ENCODE measurements at places on chromosomes 3 and 15.
A peak's percentile ranks its signal among the peaks of the same experiment; 100 is the strongest.

DNA sequence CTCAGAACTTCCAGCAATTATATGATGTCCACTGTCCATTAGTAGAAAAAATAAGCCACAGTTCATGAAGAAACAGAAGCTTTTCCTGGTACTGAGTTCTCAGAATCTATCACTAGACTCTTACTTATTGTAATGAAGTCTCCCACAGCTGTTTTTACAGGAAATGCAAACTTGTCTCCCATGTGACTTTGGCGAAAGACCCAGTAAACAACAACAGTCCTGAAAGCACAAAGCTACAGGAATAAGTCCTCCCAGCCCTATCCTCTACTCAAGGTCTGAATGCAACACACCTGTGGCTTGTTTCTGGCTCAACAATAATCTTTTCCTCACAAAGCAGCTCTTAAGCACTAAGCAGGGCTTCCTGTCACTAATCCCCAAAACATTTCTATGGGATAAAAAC is 55.9 kb downstream of the EOMES start:
- no peak for DNase-seq

DNA sequence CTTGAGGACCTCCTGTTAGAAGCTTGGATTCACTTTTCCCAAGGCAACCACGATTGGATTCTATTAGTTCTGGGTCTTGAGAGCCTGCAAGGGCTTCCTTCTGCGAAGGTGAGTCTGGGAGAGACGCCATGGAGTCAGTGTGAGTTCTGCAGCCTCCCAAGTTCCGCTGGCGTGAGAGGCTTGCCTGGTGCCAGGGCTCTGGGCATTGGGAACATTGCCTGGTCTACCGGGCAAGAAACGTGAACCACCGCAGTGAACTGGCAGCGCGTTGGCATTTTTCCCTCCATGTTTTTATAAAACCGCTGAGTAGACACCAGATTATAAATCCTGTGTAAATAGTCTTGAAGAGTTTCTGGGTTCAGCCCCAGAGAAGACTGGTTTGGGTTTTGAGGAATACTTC is 160.9 kb downstream of the IGF1R start:
- no peak for DNase-seq

DNA sequence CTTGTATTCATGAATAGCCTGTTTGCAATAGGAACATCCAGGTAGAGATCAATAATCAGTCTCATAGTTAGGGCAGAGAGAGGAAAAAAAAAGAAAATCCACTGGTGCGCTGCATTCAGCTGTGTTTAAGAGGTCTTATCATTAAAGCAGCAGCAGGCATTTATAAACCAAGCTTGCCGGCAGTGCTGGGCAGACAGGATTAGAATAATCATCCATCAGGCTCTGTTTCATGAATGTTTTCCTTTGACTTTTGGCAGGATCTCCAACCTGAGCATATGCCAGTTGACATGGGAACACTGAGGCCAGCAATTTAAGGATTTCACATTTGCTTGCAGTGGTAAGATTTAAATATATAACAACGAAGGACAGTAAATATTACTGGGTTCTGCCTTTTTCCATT is 305.2 kb upstream of the SEMA6D start:
- peak; percentile 72 for DNase-seq

- DNase-seq: no peak
Measured at GRCh38 chr3:129617381-129618185, 11.1 kb upstream of the PLXND1 start.

GRCh38 chr3:59425371-59425770 is 375.5 kb upstream of the CFAP20DC start:
- no peak for DNase-seq

DNA sequence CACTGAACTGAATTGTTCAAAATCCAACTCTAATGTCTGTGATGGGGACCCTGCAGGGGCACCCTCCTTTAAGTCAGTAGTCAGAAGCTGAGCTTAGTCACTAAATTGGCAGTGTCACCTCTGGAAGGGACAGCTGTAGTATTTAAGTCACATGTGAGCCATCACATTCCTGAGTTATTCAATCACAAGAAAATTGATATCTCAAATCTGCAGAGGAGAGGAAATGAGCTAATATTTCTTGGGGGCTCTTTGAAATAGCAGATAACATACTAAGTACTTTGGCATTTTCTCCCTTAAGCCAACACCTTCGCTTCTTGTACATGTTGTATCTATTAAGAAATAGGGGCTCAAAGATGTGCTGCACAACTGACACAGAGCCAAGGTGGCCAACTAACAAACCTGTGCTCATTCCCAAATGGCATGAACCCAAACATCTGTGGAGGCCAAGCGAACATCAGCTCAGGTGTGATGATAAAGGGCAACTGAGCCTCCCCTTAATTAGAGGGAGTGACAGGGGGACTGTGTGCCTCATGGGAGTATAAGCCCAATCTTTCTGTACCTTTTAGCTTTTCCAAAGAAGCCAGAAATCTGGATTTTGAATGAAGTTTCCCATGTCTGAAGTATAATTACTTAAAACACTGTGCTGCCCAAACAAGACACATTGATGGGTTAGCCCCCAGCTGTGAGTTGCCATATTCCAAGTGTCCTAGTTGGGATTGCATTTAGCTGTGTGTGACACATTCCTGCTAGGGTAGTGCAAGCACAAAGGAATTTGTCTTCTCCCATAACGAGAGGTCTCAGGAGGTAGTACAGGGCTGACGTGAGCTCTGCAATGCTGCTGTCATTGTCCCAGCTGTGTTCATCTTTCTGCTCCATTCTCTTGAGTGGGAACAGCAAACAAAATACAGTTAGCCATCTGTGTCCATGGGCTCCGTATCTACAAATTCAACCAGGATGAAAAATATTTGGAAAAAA is 63.3 kb downstream of the ABHD5 start:
- no peak for DNase-seq

- no peak for DNase-seq
Measured at GRCh38 chr3:147940405-147941193, 531.4 kb downstream of the ZIC1 start.

GRCh38 chr3:66456711-66457173 is 44.1 kb downstream of the LRIG1 start:
- DNase-seq: no peak

GRCh38 chr3:13670292-13670691 is 121.4 kb downstream of the FBLN2 start:
- DNase-seq: no peak

DNA sequence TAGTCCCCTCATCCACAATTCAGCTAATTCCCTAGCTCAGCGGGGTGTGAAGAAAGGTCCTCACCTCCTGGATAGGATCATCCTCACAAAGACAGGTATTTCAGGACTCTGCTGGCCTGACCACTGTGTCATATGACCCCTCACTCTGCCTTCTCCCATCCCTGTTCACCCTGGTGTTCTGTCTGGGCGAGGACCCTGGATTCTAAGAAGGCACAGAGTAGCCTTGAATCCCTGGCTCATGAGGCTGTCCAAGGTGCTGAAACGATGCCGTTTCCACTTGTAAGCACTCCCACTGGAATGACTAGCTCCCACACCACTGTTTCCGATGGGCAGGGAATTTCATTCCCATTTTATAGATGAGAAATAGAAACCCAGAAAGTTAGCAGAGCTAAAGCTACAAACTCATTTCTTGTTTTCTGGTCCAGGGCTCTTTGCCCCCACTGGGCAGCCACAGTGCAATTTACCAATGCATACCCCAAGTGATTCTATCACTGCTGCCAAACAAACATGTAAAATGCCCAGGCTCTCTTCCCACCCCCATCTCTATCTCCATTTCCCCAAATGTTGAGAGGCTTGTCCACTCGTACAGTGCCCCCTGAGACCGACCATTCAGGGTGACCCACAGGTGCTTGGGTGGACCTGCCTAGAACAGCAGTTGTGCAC is 83.2 kb downstream of the RAB11A start:
- DNase-seq: no peak

DNA sequence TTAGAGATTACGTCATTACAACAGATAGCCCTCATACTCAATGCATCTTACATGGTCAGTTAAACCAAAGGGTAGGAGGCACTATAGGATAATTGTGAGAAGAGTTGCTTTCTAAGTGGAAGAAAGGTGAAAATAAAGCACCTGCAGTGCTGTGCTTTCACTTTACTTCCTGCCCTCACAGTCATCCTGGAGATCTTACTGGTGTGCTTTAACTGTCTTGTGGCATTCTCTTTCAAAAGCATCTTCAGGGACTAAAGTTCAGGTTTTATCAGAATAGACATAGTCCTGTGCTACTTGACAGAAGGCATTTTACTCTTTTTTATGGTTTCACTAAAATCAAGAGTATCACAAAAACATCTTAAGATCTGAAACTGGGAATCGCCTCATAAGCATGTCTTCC is 286.6 kb downstream of the ZBTB20 start:
- no peak for DNase-seq

DNA sequence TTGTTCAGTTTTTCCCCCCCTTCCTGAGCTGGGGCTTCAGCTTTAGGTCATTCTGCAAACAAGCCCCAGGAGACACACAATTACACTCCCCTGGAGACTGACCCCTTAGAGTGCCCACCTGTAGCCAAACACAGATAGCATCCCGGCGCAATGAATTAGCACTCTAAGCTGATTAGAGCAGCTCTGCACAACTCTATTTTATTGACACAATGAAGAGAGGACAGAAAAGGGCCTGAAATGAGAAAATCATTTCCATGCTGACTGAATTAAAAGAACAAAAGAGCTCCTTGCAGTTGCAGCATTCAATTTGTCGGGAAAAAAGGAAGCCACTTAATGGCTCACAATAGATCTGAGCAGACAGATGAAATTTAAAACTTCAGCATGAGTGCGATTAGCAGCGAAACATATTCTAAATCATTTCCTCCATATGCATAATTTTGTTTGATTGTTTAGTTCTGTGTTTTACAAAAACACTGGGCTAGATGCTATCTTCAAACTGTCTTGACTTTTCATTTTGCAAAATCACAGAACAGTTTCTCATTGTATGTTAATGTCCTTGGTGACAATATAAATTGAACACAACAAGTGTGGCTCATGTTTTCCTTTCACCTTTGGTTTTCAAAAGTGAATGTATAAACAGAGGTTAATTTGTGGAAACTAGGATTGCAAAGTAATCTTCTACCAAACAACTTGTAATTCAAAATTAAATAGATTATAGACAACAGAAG is 308.6 kb downstream of the MECOM start:
- no peak for DNase-seq

DNA sequence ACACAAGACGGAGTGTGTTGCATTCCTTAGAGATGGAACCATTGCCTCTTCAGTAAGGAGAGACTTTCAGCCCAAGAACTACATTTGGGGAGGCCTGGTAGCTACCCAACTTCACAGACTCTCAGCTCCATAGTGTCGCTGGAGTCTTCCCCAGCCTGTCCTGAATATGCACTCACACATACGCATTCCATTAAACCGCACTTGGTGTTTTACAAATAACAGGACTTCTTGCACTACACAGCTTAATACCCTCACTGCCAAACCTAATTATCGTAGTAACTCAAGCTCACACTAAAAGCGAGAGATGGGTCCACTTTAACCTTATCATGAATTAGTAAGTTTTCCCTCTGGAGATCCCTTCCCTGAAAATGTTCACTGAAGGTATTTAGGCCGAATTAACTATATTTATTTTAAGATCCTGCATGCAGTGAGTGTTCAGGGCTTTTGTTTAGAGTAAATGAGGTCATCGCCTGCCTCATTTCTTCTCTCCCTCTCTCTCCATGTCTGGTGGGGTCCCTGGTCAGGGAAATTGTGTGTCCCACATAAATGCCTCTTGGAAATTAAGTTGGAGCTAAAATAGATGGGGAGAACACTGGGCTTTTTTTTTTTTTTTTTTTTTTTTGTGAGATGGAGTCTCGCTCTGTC is 171.9 kb downstream of the FAM43A start:
- DNase-seq: no peak

DNA sequence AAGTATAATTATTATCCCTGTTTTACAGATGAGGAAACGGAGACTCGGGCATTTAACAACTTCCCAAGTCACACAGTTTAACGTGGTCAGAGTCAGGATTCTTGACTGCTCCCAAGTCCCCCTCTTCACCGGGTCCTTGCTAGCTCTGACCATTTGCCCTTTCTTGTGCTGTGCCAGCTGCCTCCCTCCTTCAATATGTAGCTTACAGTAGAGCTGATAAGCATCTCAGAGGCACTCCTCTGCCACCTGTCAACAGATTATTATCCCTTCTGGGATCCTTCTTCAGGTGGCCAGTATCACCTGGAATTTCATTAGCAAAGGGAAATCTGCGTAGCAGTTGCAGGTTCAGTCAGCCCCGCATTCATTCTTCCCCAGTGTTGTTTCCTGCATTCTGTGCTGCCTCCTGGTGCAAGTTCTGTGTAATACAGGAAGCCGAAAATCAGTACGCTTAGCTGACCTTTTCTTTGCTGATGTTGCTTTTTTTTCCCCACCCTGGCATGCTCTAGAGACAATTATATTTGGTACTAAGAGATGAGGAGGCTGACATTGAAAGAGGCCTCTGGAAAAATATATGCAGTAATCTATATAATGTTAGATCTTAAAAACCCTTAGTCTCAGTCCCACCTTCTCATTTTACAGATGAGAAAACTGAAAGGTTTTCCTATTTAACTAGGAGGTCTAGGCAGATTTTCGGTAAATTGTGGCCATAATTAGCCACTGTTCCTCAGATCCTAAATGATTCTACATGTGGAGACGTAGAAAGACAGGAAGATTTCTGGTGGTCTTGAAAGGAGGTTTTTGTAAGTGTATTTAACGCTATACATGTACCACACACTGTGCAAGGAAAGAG is 24.8 kb downstream of the TMOD2 start:
- peak; percentile 76 for DNase-seq

GRCh38 chr15:78420220-78420619 is 17.8 kb upstream of the IREB2 start:
- DNase-seq: no peak

DNA sequence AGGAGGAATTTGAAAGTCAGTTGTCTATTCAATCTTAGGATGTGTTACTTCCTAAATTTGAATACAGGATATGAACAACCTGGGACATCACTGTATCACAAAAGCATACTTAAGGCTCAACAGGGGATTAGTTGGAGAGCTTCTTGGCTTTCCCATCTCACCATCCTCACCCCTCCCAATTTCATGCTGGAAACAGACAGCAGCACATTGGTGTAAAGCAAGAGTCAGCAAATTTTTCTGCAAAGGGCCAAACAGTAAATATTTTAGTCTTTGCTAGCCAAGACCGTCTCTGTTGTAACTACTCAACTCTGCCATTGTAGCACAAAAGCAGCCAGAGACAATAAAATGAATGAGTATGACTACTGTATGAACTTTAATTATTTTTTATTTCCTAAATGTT is 94.9 kb downstream of the ERC2 start:
- no peak for DNase-seq

DNA sequence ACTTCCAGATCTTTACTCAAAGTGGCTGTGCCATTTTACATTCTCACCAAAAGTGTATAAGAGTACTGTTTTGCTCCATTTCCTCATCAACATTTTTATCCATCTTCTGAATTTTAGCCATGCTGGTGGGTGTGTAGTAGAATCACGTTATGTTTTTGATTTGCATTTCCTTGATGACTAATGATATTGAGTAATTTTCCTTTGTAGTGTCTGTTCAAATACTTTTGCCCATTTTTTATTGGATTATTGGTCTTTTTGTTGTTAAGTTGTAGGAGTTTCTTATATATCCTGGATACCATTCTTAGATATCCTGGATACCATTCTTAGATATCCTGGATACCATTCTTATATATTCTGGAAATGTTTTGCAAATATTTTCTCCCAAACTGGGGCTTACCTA is 344.9 kb downstream of the LRRC3B start:
- no peak for DNase-seq

Data from D341Med (cell line).